Skeletal muscle tissue (tissue), 5 donors: ENCODE measurements at places on chromosomes 5 and 9. TPM values are rescaled to one million over a fixed set of nuclear protein-coding genes. Genes with fewer than 3 reads are reported as not detected.

ENTPD2 gene
- total RNA-seq = 5.2 TPM

STPG3 gene
- total RNA-seq = not detected

PCDHAC2 gene
- 2.1 TPM for total RNA-seq

ARSI gene
- total RNA-seq = 9.9 TPM

TMC1 gene
- 0.52 TPM for total RNA-seq

KCNT1 gene
- total RNA-seq = 1.6 TPM

MCTP1 gene
- 20.4 TPM for total RNA-seq

CATSPER3 gene
- 0.52 TPM for total RNA-seq

SLC23A1 gene
- not detected for total RNA-seq

COL23A1 gene
- total RNA-seq = 0.52 TPM

CCL28 gene
- total RNA-seq = 0.52 TPM

AFAP1L1 gene
- 75.7 TPM for total RNA-seq

TMEM174 gene
- not detected for total RNA-seq

GABRA1 gene
- not detected for total RNA-seq

PDLIM7 gene
- 44.9 TPM for total RNA-seq

BTNL3 gene
- total RNA-seq = not detected

IFNA13 gene
- 0.52 TPM for total RNA-seq

TAS2R1 gene
- not detected for total RNA-seq

OR1J2 gene
- total RNA-seq = not detected

CAMSAP1 gene
- 31.3 TPM for total RNA-seq

FAM151B gene
- total RNA-seq = 7.8 TPM

CD180 gene
- 1.0 TPM for total RNA-seq

CYLC2 gene
- not detected for total RNA-seq

BTNL8 gene
- not detected for total RNA-seq

FAM78A gene
- 14.6 TPM for total RNA-seq

INSL4 gene
- total RNA-seq = not detected

PIP5K1B gene
- 2.1 TPM for total RNA-seq

GDNF gene
- total RNA-seq = 0.52 TPM

OR13C5 gene
- total RNA-seq = not detected

CTXN3 gene
- 1.0 TPM for total RNA-seq

C9orf57 gene
- not detected for total RNA-seq

CRB2 gene
- under 0.01 TPM for total RNA-seq

DMRTA1 gene
- total RNA-seq = 0.52 TPM

ADAMTSL2 gene
- 4.7 TPM for total RNA-seq

FIBCD1 gene
- not detected for total RNA-seq

LRRTM2 gene
- 0.52 TPM for total RNA-seq

HMMR gene
- total RNA-seq = 2.6 TPM

MEGF10 gene
- total RNA-seq = 77.8 TPM

DAPK1 gene
- total RNA-seq = 18.8 TPM

MLANA gene
- not detected for total RNA-seq

PCDHA4 gene
- 0.52 TPM for total RNA-seq

FOXD4 gene
- total RNA-seq = 0.52 TPM

TTC23L gene
- total RNA-seq = not detected

LEAP2 gene
- 2.1 TPM for total RNA-seq
